ENCODE measurements at places on chromosomes 3 and 15.

DNA sequence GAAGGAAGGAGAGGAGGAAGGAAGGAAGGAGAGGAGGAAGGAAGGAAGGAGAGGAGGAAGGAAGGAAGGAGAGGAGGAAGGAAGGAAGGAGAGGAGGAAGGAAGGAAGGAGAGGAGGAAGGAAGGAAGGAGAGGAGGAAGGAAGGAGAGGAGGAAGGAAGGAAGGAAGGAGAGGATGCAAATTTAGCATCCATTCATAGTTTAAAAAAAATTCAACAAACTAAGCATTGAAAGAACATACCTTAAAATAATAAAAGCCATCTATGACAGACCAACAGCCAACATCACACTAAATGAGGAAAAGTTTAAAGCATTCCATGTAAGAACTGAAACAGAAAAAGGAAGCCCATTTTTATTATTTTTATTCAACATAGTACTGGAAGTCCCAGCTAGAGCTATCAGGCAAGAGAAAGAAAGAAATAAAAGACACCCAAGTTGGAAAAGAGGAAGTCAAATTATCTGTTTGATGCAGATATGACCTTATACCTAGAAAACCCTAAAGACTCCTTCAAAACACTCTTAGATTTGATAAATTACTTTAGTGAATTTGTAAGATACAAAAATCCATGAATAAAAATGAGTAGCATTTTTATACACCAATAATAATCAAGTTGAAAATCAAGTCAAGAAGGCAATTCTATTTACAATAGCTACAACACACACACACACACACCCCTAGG is 52.2 kb upstream of the FXR1 start:
- no peak for DNase-seq

- DNase-seq, result no peak
Observed at GRCh38 chr3:42033741-42034140, 57.4 kb upstream of the TRAK1 start.

- DNase-seq, result no peak
Observed at GRCh38 chr3:30984855-30985749, 90.6 kb upstream of the GADL1 start.

DNA sequence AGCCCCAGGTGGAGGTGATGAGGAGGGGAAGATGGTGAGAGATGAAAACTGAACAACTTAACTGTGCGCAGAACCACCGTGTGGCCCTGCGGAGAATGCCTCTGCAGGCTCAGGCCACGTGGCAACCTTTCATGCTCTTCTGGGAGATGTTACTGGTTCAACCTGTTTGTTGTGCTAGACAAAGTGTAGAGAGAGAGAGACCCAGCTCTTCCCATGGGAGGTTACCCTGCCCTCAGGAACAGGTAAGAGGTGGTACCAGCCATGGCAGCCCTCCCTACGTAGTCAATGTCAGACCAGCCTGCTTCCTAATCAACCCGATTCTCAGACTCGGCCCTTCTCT is 37.0 kb upstream of the HACD2 start:
- no peak for DNase-seq

GRCh38 chr3:112074616-112075497 is 11.3 kb upstream of the C3orf52 start:
- DNase-seq, result no peak

GRCh38 chr3:73759297-73759711 is 134.6 kb upstream of the PDZRN3 start:
- DNase-seq, result no peak

- DNase-seq, result no peak
Observed at GRCh38 chr3:72579581-72580245, 268.5 kb downstream of the SHQ1 start.

DNA sequence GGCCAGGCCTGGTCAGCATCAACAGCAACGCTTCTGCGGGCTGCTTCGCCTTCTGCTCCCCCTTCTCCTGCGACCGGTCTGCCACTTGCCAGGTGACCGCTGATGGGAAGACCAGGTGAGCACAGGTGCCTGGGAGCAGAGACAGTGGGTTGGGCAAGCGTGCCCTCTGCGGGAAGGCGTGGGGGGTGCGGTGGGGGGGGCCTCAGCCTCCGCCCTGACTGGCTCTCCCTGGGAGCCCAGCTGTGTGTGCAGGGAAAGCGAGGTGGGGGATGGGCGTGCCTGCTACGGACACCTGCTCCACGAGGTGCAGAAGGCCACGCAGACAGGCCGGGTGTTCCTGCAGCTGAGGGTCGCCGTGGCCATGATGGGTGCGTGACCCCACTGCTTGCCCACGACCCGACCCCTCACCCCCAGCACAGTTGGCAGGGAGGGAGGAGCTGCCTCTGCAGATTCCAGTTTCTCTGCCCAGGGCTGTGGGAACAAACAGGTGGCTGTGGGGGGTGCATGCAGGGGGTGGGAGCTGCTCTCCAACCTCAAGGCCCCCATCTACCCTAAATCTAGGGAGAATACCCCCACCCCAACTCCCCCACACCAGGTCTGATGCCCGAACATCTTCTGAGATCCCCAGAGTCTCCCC is 8.8 kb downstream of the STAB1 start:
- no peak for DNase-seq

All from CD8-positive, alpha-beta T cell (primary cell).